ENCODE measurements at places on chromosomes 12 and 14. TPM values are rescaled to one million over a fixed set of nuclear protein-coding genes. Genes with fewer than 3 reads are reported as not detected.

- no peak overlapping the region for H3K27ac ChIP-seq
- no peaks in the 10 kb centered on the region for H3K4me1 ChIP-seq
- no peaks in the 10 kb centered on the region for H3K27me3 ChIP-seq
- H3K4me3 ChIP-seq = no peak overlapping the region
These were observed 74.4 kb upstream of the STAC3 start for GRCh38 chr12:57325395-57325794.

DNA sequence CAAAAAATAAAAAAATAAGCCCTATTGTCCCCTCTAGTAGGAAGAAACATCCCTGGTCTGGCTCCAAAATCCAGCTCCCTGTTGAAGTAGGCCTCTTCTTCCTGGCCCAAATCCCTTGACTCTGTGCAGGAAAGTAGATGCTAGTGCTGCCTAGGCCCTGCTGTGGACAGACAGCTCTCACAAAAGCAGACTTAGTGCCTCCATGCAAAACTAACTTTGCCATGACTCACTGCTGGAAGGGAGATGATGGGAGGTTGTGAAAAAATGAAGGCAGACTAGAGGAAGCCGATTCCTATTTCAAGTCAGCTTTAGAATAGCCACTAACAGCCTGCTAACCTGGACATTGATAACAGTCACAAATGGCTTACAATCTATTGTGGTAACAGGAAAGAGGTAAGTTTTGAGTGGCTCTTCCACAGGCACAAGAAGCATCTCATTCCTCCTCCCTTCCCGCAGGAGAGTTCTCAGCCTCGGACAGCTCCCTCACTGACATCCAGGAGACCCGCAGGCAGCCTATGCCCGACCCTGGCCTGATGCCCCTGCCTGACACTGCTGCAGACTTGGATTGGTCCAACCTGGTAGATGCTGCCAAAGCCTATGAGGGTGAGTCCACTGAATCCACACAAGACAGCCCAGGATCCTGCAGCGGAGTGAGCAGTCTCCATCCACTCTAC, 198.9 kb upstream of the RGS6 start:
- peaks cover 6% of the 10 kb centered on the region for H3K4me1 ChIP-seq
- peak; percentile 76 for DNase-seq
- H3K36me3 ChIP-seq = peaks cover 47% of the 10 kb centered on the region
- H3K27me3 ChIP-seq = no peaks in the 10 kb centered on the region

DNA sequence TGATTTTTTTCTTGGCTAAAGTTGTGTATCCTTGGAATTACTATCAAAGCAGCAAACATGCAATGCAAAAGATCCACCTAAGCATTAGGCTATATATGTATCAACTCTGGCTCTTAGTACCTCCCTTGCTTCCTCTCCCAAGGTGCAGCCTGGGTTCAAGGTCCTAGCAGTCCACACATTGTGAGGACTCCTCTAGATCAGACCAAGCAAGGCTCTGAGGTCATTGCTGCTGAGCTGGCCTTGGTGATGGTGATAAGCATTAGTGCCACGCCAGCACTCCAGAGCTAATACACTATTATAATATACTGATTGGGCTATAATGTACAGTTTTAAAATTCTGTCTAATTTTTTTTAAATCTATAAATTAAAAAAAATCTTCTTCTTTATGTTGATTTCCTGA, 196.9 kb upstream of the BTG1 start:
- H3K27me3 ChIP-seq = no peaks in the 10 kb centered on the region
- no peak for DNase-seq
- H3K4me1 ChIP-seq = no peaks in the 10 kb centered on the region
- H3K36me3 ChIP-seq = no peaks in the 10 kb centered on the region
- no peak overlapping the region for H3K27ac ChIP-seq

- no peak overlapping the region for H3K4me3 ChIP-seq
- H3K36me3 ChIP-seq = no peaks in the 10 kb centered on the region
- H3K27ac ChIP-seq = no peak overlapping the region
- peaks cover 2% of the 10 kb centered on the region for H3K4me1 ChIP-seq
- 0 out of 2 replicates have a peak, but pooled peaks cover 2% of the 10 kb centered on the region for H3K27me3 ChIP-seq
These were observed 177.5 kb downstream of the DACT1 start for GRCh38 chr14:58815161-58815701.

DNA sequence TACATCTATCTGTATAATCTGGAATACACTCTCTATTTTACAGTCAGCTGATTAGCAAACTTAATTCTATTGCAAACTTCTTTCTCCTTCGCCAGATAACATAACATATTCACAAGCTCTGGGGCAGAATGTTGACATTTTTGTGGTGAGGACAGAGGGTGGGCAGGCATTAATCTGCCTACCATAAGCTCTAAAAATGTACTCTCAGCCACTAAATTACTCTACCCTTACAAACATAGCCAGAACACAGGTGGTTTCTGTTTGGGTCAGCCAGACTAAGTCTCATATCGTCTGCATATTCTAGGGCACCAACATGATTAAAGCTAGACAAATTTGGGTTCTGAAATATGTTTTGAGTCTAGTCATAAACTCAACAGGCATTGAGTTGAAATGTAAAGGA, 90.1 kb downstream of the SLC6A15 start:
- H3K27me3 ChIP-seq = no peaks in the 10 kb centered on the region
- DNase-seq = peak; percentile 34
- H3K4me3 ChIP-seq = no peak overlapping the region
- H3K27ac ChIP-seq = no peak overlapping the region
- H3K4me1 ChIP-seq = no peaks in the 10 kb centered on the region

- peaks cover 27% of the 10 kb centered on the region for H3K36me3 ChIP-seq
- no peak overlapping the region for H3K4me3 ChIP-seq
- H3K27me3 ChIP-seq = no peaks in the 10 kb centered on the region
- peak; percentile 93 for DNase-seq
- no peak overlapping the region for H3K27ac ChIP-seq
These were observed 14.9 kb downstream of the SLC38A2 start for GRCh38 chr12:46357438-46358324.

- DNase-seq = no peak
- H3K4me3 ChIP-seq = no peak overlapping the region
- no peaks in the 10 kb centered on the region for H3K27me3 ChIP-seq
- H3K36me3 ChIP-seq = peaks cover 17% of the 10 kb centered on the region
- H3K4me1 ChIP-seq = peaks cover 8% of the 10 kb centered on the region
These were observed 45.6 kb downstream of the SCAF11 start for GRCh38 chr12:45944771-45945170.

DNA sequence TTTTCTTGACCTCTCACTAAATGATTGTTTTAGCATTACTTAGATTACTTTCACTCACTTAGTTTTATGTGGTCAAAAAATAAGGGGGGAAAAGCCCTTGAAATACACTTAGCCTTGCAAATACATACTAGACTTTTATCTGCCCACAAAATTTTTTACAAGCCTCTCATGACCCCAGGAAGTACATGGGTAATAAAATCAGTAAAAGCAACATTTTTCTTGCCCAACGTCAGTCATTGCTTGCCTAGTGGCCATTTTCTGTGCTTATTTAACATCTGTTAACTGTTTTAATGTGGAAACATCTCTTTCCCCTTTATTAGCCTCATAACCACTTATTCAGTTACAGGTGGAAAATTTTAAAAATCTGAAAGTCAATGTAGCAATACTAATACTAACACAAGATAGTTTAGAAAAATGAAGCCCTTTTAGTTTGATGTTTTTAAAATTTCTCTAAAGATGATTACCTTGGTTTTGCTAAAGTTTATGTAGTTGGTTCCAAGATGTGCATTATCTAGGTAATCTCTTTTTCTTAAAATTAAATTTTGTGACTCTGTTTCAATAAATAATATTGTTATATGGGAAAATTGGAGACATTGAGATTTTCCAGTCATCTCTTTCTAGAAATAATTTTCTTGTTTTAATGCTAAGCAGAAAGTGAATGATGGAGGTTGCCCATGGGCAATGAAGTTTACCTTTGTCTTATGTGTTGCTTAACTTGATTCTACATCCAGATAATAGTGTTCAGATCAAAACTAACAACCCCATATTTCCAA, 175.5 kb downstream of the TMTC2 start:
- no peaks in the 10 kb centered on the region for H3K36me3 ChIP-seq
- H3K27me3 ChIP-seq = no peaks in the 10 kb centered on the region
- H3K4me3 ChIP-seq = no peak overlapping the region
- H3K27ac ChIP-seq = no peak overlapping the region
- no peaks in the 10 kb centered on the region for H3K4me1 ChIP-seq

- H3K4me1 ChIP-seq = peaks cover 44% of the 10 kb centered on the region
- no peak overlapping the region for H3K4me3 ChIP-seq
- H3K27ac ChIP-seq = peak overlapping the region; percentile 88
- H3K27me3 ChIP-seq = no peaks in the 10 kb centered on the region
These were observed 3.4 kb downstream of the GSG1 start for GRCh38 chr12:13099844-13100604.

GRCh38 chr14:98175881-98176280, 1096.1 kb downstream of the BCL11B start:
- no peaks in the 10 kb centered on the region for H3K4me1 ChIP-seq
- no peak overlapping the region for H3K4me3 ChIP-seq
- H3K27me3 ChIP-seq = no peaks in the 10 kb centered on the region

DNA sequence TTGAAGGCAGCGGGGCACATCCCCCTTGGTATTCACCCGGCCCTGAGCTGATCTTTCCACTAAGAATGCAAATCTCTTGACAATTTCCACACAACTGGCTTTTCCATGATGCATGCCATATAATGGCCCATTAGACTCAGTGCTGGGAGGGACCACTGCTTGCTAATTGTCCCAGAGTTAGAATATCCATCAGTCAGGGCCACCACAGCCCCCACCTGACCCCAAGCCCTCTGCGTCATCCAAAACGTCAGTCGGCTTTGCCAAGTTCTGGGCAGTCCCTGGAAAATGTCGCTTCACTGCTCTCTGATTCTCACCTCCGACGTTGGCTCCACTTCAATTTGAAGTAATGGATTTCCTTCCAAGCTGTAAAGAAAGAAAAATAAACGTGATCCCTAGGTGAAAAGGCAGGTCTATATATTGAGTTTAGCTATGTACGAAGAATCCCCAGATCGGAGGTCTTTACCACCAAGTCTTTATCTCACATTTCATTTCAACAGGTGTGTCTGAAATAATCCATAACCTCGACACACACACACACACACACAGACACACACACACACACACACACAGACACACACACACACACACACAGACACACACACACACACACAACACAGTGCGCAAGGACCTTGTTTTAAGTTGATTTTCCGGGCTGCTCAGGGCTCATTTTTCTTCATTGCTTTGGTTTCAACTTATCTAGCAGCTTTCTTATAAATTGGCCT, 165.5 kb upstream of the NOS1 start:
- no peak overlapping the region for H3K4me3 ChIP-seq
- no peaks in the 10 kb centered on the region for H3K4me1 ChIP-seq
- no peak for DNase-seq
- H3K36me3 ChIP-seq = no peaks in the 10 kb centered on the region
- H3K27me3 ChIP-seq = no peaks in the 10 kb centered on the region

- no peak overlapping the region for H3K27ac ChIP-seq
- DNase-seq = peak; percentile 48
- peaks cover 15% of the 10 kb centered on the region for H3K4me1 ChIP-seq
- H3K27me3 ChIP-seq = no peaks in the 10 kb centered on the region
- no peaks in the 10 kb centered on the region for H3K36me3 ChIP-seq
These were observed 42.9 kb upstream of the SINHCAF start for GRCh38 chr12:31368666-31369361.

GLIPR1L1 gene
- total RNA-seq = not detected

OR9K2 gene
- total RNA-seq = not detected

TOMM20L gene
- total RNA-seq = not detected

AMN1 gene
- total RNA-seq = 6.1 TPM

GCN1 gene
- 77.6 TPM for total RNA-seq

C12orf60 gene
- total RNA-seq = 1.1 TPM
